MCF 10A (cell line): ENCODE measurements at places on chromosomes 16 and 17. TPM values are rescaled to one million over a fixed set of nuclear protein-coding genes. Genes with fewer than 3 reads are reported as not detected.

DNA sequence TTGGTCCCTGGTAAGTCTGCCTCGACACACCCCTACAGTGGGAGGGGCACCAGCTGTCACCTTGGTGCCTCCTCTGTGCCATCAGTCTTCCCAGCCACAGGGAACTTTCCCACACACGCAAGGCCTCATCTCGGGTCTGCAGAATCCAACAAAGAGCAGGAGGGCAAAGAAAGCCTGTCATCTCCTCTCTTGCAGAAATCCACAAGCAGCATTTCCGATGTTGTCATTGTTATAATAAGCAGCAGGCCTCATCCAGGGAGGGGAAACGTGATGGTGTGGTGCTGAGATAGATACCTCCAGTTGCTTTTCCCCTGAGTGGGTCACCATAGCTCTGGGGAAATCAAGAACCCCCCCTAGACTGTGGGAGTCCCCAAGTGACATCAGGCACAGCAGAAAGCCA, 110.4 kb downstream of the CMIP start:
- H3K4me1 ChIP-seq = peaks cover 21% of the 10 kb centered on the region
- no peaks in the 10 kb centered on the region for H3K27me3 ChIP-seq
- H3K4me3 ChIP-seq = no peak overlapping the region
- peaks cover 18% of the 10 kb centered on the region for H3K36me3 ChIP-seq
- no peak for DNase-seq
- no peak overlapping the region for H3K27ac ChIP-seq

DNA sequence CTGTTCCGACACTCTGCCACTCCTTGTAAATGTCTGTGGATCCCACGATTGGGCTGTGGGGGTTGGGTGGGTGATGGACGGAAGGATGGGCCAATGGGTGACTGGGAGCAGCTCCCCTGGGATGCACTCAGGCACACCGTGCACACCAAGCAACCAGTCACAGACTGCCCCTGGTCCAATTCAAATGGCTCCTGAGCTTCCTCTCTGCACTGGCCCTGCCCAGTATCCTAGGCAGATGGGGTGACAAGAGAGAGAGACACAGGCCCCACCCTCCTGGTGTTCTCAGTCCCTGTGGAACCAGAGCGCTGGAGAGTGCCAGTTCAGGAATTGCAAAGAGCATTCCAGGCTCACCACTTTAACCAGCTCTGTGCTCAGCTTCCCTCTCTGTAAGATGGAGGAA, 32.8 kb downstream of the BEAN1 start:
- no peak for DNase-seq
- H3K4me1 ChIP-seq = no peaks in the 10 kb centered on the region
- H3K4me3 ChIP-seq = no peak overlapping the region
- no peak overlapping the region for H3K27ac ChIP-seq
- H3K27me3 ChIP-seq = peaks cover 20% of the 10 kb centered on the region

- no peaks in the 10 kb centered on the region for H3K36me3 ChIP-seq
- no peak overlapping the region for H3K4me3 ChIP-seq
- DNase-seq = peak; percentile 2
- H3K27me3 ChIP-seq = no peaks in the 10 kb centered on the region
- H3K27ac ChIP-seq = no peak overlapping the region
These were observed 63.3 kb upstream of the IRX5 start for GRCh38 chr16:54867302-54867832.

GRCh38 chr16:85757341-85757822, 6.5 kb upstream of the C16orf74 start:
- peak; percentile 49 for DNase-seq
- no peaks in the 10 kb centered on the region for H3K27me3 ChIP-seq
- H3K4me1 ChIP-seq = peaks cover 17% of the 10 kb centered on the region
- peaks cover 8% of the 10 kb centered on the region for H3K36me3 ChIP-seq
- H3K4me3 ChIP-seq = no peak overlapping the region

GRCh38 chr17:40556884-40557414, 8.3 kb downstream of the CCR7 start:
- no peak overlapping the region for H3K27ac ChIP-seq
- no peak for DNase-seq
- peaks cover 6% of the 10 kb centered on the region for H3K4me1 ChIP-seq
- peaks cover 9% of the 10 kb centered on the region for H3K27me3 ChIP-seq
- H3K36me3 ChIP-seq = no peaks in the 10 kb centered on the region
- no peak overlapping the region for H3K4me3 ChIP-seq

GRCh38 chr16:1941162-1942046, 1.6 kb downstream of the MSRB1 start:
- H3K27ac ChIP-seq = no peak overlapping the region
- peaks cover 22% of the 10 kb centered on the region for H3K36me3 ChIP-seq
- no peaks in the 10 kb centered on the region for H3K27me3 ChIP-seq
- no peak for DNase-seq
- H3K4me1 ChIP-seq = peaks cover 5% of the 10 kb centered on the region

GRCh38 chr17:79926605-79927135, 87.4 kb upstream of the CBX4 start:
- DNase-seq = no peak
- H3K27ac ChIP-seq = no peak overlapping the region
- H3K4me1 ChIP-seq = peaks cover 13% of the 10 kb centered on the region

GRCh38 chr16:12675046-12675445, 128.6 kb downstream of the CPPED1 start:
- no peaks in the 10 kb centered on the region for H3K36me3 ChIP-seq
- no peak overlapping the region for H3K27ac ChIP-seq
- H3K4me3 ChIP-seq = no peak overlapping the region
- DNase-seq = no peak

DNA sequence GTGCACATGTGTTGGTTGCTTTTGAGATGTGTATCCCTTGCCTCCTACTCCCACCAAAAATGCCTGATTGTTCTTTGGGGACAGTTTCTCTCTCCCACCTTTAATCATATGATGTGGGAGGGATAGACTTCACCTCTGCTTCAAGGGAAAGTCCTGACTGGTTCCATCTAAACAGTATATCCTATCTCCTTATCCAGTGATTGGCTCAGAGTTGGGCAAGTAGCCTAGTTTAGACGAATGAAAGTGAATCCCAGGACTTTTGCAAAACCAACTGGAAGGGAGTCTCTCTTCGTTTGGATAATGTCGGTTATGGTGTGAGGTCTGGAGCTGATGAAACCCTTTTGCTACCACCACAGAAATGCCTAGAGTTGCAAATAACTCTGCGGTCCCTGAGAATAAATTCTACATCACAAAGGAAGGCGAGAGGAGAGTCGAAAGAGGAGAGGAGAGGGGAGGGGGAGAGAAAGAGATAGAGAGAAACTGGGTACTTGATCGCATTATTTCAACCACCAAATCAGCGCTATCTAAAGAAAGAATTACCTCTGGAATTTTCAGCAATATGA, 77.1 kb upstream of the SALL1 start:
- H3K27me3 ChIP-seq = no peaks in the 10 kb centered on the region
- DNase-seq = no peak
- H3K4me1 ChIP-seq = no peaks in the 10 kb centered on the region
- no peaks in the 10 kb centered on the region for H3K36me3 ChIP-seq
- no peak overlapping the region for H3K27ac ChIP-seq

DNA sequence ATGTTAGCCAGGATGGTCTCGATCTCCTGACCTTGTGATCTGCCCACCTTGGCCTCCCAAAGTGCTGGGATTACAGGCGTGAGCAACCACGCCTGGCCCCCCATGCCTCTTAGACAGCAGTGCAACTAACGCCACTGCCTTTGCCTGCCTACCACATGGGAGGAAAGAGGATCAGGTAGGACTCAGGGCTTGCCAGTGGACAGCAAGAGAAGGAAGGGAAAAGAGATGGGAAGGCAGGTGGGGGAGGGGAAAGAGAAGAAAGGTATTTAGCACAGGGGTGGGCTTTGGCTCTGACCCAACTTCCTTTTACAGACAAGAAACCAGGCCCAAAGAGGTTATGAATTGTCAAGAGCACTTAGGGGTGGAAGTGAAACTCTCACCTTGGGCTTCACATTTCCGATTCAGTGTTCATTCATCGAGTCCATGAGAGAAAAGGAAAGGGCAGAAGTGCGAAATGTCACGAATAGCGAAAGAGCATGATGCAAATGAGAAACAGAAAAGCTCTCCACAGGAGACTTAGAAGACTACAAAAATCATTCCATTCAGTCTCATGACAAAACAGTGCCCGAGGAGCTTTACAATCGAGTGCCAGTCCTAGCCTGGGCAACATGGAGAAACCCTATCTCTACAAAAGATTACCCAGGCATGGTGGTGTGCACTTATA, 36.4 kb downstream of the CDK5R1 start:
- DNase-seq = no peak
- no peaks in the 10 kb centered on the region for H3K27me3 ChIP-seq
- H3K4me1 ChIP-seq = peaks cover 6% of the 10 kb centered on the region

DNA sequence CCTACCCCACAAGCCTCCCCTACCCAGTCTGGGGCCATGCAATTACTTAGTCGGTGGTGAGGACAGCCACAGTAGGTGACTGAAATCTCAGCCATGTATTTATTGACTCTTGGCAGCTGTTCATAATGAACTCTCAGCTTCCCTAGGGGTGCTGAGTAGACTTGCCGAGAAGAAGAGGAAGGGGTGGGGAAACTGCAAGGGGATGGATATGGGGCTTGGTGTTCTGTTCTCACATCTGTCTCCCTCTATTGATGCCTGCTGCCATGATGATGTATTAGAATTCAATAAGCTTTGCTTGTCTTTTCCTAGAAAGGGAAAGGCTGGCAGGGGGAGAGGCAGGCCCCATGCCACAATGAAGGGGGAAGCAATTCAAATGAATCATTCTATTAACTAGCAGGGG, 112.9 kb downstream of the GP2 start:
- H3K4me1 ChIP-seq = no peaks in the 10 kb centered on the region
- H3K27me3 ChIP-seq = peaks cover 20% of the 10 kb centered on the region
- no peak for DNase-seq
- no peak overlapping the region for H3K27ac ChIP-seq

DNA sequence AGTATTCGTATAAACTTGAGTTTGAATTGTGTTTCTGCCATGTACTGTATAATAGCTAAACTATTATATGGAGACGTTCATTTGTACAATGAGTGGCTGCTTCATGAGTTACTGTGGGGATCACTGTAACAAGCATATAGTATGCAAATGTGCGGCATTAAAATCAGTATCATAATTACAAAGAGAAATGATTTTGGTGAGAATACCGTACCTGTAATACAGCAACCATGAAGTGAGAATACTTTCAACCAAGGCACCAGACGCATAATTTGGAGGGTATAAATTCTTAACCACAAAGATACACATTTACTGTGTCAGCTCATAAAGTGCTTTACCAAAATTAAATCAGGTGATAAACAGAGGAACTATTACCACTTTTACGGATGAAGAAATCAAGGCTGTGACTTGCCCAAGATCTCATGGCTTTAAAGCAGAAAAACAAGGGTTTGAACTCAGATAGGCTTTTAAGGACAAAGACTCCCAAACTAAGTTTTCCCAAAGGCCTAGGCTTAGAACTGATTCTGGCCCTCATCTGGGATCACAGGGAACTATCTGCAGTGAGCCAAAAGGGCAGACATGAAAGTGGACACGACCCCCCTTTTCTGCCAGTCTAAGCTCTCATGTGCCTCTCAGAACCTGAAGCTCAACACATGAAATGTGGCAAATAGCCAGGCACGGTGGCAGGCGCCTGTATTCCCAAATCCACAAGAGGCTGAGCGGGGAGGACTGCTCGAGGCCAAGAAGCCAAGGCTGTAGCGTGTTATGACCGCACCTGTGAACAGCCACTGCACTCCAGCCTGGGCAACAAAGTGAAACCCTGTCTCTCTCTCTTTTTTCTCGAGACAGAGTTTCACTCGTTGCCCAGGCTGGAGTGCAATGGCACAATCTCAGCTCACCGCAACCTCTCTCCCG, 6.4 kb downstream of the RPS15A start:
- H3K4me1 ChIP-seq = peaks cover 32% of the 10 kb centered on the region
- no peaks in the 10 kb centered on the region for H3K27me3 ChIP-seq
- no peak overlapping the region for H3K4me3 ChIP-seq
- DNase-seq = no peak
- H3K27ac ChIP-seq = no peak overlapping the region

- no peak for DNase-seq
- H3K27me3 ChIP-seq = no peaks in the 10 kb centered on the region
- H3K4me1 ChIP-seq = peaks cover 8% of the 10 kb centered on the region
- peaks cover 5% of the 10 kb centered on the region for H3K36me3 ChIP-seq
- H3K27ac ChIP-seq = no peak overlapping the region
These were observed 1.4 kb upstream of the DHX8 start for GRCh38 chr17:43482103-43483012.

DNA sequence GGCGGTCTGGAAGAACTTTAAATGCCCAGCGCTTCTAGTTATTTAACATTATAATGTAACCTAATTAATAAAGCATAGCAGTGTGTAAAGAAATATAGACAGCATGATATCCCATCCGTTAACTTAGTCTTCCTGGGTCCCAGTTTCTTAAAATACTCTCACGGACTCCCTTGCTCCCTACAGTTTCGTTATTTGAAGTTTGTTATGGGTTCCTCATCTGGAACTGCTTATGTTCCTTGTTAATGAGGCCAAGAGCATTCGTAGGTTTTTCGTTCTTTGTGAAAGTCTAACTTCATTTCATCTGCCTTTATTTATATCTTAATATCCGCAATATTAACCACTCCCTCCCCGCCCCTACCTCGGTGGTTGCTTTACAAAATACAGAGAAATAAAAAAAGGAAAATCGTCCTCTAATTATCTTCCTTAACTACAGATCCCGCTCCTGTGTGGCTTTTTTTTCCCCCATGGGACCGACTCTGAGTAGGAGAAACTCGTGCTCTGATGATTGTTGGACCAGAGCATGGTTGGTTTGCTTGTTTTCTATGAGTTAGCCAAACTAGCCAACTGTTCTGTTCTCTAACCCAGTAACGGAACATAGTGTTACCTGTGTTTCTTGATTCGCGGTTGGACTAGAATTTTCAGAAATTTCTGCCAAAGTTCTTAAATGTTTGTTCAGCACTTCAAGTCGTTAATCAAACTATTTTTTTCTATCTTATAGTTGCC, 863 bp downstream of the ADPRM start:
- H3K36me3 ChIP-seq = peaks cover 23% of the 10 kb centered on the region
- peak overlapping the region; percentile 88 for H3K4me3 ChIP-seq
- peaks cover 10% of the 10 kb centered on the region for H3K4me1 ChIP-seq
- peak overlapping the region; percentile 91 for H3K27ac ChIP-seq
- DNase-seq = peak; percentile 16

Gene B3GNT9
- 0.84 and 1.9 TPM in 2 replicates for total RNA-seq

Gene NTN1
- total RNA-seq = 0.10 and 0.23 TPM in 2 replicates

Gene OR1F1
- not detected in 2 replicates for total RNA-seq

Gene ASGR2
- total RNA-seq = not detected in 2 replicates

Gene DOK4
- total RNA-seq = 6.4 and 7.5 TPM in 2 replicates
